ENCODE measurements at places on chromosomes 7 and 10.
A peak's percentile ranks its signal among the peaks of the same experiment; 100 is the strongest.

- peaks cover 8% of the 10 kb centered on the region for H3K4me1 ChIP-seq
- H3K4me3 ChIP-seq, result no peak overlapping the region
- H3K27ac ChIP-seq, result no peak overlapping the region
- H3K36me3 ChIP-seq, result peaks cover 2% of the 10 kb centered on the region
Observed at GRCh38 chr7:29569648-29570047, 6.0 kb downstream of the PRR15 start.

DNA sequence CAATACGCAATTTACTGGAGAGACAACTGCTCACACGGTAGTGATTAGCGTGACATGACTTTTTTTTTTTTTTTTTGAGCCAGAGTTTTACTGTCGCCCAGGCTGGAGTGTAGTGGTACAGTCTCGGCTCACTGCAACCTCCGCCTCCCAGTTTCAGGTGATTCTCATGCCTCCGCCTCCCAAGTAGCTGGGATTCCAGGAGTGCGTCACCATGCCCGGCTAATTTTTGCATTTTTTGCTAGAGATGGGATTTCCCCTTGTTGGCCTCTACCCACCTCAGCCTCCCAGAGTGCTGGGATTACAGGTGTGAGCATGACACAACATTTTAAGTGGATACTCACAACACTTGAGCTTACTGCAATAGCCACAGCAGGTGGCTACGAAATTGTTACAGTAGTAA lies 11.9 kb downstream of the ARL4A start:
- H3K4me1 ChIP-seq, result no peaks in the 10 kb centered on the region
- H3K36me3 ChIP-seq, result no peaks in the 10 kb centered on the region
- no peaks in the 10 kb centered on the region for H3K27me3 ChIP-seq
- H3K27ac ChIP-seq, result no peak overlapping the region
- H3K4me3 ChIP-seq, result no peak overlapping the region

GRCh38 chr10:68561865-68562649 lies 1.9 kb downstream of the TET1 start:
- H3K27me3 ChIP-seq, result peaks cover 78% of the 10 kb centered on the region
- H3K4me1 ChIP-seq, result peaks cover 23% of the 10 kb centered on the region
- H3K4me3 ChIP-seq, result peak overlapping the region; percentile 49
- H3K27ac ChIP-seq, result no peak overlapping the region
- DNase-seq, result no peak

GRCh38 chr10:110525349-110526260 lies 27.9 kb downstream of the DUSP5 start:
- no peaks in the 10 kb centered on the region for H3K36me3 ChIP-seq
- no peak overlapping the region for H3K27ac ChIP-seq
- peaks cover 29% of the 10 kb centered on the region for H3K4me1 ChIP-seq
- H3K27me3 ChIP-seq, result no peaks in the 10 kb centered on the region
- H3K4me3 ChIP-seq, result no peak overlapping the region

GRCh38 chr7:129468087-129468486 lies 33.9 kb downstream of the STRIP2 start:
- H3K27me3 ChIP-seq, result no peaks in the 10 kb centered on the region
- no peaks in the 10 kb centered on the region for H3K4me1 ChIP-seq
- H3K4me3 ChIP-seq, result no peak overlapping the region
- H3K27ac ChIP-seq, result no peak overlapping the region

DNA sequence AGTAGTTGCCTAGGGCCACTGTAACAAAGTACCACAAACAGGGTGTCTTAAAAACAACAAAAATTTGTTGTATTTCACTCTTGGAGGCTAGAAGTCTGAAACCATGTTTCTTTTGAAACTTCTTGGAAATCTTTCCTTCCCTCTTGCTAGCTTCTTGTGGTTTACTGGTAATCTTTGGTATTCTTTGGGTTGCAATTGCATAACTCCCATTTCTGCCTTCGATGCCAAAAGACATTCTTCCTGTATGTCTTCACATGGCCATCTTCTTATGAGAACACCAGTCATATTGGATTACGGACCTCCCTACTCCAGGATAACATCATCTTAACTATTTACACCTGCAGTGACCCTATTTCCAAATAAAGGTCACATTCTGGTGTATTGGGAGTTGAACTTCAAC lies 357.4 kb downstream of the PPP1R3A start:
- no peaks in the 10 kb centered on the region for H3K4me1 ChIP-seq
- H3K36me3 ChIP-seq, result no peaks in the 10 kb centered on the region
- no peak overlapping the region for H3K4me3 ChIP-seq
- no peak for DNase-seq
- no peak overlapping the region for H3K27ac ChIP-seq
- H3K27me3 ChIP-seq, result no peaks in the 10 kb centered on the region

DNA sequence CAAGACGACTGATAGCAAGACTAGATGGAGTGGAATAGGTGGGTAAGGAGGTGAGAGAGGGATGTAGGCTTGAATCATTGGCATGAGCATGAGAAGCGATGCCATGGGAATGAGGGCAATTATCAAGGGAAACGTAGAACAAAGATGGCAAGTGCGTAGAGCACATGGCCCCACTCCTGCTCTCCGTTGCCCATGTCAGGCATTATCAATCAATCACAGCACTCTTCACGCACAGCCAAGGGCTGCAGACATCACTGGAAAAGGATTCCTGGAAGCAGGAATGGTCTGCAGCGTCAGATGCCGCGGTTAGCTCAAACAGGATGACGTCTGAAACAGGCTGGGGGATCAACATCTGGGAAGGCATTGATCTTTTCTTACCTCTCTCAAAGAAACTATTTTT lies 25.6 kb upstream of the GALNTL5 start:
- peaks cover 26% of the 10 kb centered on the region for H3K27me3 ChIP-seq
- H3K36me3 ChIP-seq, result no peaks in the 10 kb centered on the region
- H3K27ac ChIP-seq, result no peak overlapping the region
- H3K4me1 ChIP-seq, result peaks cover 6% of the 10 kb centered on the region
- no peak overlapping the region for H3K4me3 ChIP-seq
- DNase-seq, result no peak

DNA sequence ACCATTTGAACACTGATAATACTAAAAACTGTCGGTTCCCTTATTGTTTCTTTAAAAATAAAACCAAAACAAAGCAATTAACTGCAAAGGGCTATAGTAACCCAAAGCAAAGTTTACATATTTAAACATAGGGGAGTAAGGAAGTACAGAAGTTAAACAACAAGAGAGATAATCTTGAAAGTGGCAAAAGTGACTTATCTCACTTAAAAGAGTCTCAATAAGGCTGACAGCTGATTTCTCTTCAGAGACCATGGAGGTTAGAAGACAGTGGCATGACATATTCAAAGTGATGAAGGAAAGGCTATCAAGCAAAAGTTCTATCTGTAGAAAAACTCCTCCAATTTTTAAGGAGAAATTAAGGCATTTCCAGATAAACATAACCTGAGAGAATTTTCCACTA lies 233.5 kb upstream of the HDAC9 start:
- H3K27ac ChIP-seq, result no peak overlapping the region
- no peaks in the 10 kb centered on the region for H3K27me3 ChIP-seq
- no peaks in the 10 kb centered on the region for H3K4me1 ChIP-seq
- no peaks in the 10 kb centered on the region for H3K36me3 ChIP-seq

DNA sequence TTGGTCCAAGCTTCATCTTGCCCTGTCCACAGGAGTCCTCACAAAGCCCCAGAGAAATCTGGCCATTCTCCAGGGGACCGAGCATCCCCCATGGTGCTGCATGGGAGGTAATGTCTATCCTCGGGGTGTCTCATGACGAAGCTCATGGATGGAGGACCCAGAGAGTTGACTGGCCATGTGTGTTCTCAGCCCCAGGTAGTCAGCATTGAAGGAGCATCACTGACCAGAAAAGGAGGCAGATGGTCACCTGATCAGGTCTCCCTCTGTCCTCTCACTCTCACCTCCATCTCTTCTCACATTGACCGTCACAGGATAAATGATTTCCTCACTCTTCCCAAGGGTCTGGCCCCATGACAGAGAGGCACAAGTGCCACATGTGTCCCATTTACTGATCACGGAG lies 33.4 kb upstream of the GDF10 start:
- no peak overlapping the region for H3K4me3 ChIP-seq
- no peaks in the 10 kb centered on the region for H3K27me3 ChIP-seq
- H3K4me1 ChIP-seq, result peaks cover 7% of the 10 kb centered on the region
- DNase-seq, result no peak

- no peak overlapping the region for H3K4me3 ChIP-seq
- no peaks in the 10 kb centered on the region for H3K36me3 ChIP-seq
- no peak for DNase-seq
- no peaks in the 10 kb centered on the region for H3K4me1 ChIP-seq
Observed at GRCh38 chr10:13219685-13220670, 14.2 kb downstream of the UCMA start.

DNA sequence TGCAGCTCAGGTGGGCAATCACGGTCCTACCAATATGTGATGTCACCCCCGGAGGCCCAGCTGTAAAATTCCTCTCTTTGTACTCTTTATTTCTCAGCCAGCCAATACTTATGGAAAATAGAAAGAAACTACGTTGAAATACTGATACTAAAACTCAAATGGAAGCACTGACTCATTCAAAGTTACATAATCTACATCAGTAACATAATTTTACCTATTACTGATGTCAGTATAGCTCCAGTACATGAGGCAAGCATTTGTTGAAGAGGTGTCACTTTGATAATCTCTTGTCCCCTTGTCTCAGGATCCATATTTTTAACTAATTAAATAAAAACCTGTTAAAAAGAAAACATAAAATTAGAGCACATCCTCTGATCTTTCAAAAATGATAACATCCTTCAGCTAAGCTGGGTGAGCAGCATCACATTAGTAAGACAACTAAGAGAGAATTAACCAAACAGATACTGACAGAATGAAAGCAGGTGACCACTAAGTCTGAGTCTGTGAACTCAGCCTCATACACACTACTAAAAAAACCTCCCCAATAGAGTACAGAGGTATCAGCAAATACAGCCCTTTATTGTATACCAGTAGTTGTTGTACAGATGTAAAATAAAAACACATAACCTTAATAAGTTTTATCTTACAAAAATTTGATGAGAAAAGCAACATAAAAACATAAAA lies 17.6 kb downstream of the SLC25A40 start:
- H3K4me1 ChIP-seq, result peaks cover 11% of the 10 kb centered on the region
- no peak overlapping the region for H3K27ac ChIP-seq
- DNase-seq, result no peak

DNA sequence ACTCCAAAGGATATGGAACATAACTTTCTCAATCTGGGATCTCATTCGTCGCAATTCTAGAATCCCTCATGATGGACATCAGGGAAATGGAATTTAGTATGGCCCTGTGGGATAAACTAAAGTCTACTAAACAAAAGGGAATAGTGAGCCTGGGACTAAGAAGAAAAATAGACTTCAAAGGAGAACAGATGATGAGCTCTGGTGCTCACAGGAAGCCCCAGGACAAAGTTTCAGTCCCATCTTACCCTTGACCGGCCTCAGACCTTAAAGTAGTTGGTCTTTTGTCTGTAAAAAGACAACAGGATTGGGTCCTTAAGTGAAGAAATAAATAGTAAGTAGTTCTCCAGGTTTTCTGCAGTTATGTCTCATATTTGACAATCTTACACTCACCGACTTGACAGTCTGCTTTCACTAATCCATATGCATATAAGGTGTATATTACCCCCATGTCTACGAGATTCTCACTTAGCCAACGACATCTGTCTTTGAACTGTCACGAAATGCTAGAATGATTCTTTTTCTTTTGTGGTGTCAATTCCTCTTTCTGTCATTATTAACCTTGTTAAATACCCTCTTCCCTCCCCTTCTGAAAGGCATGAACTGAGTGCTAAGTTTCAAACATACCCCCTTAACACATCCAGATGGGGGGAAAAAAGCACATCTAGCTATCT lies 10.9 kb upstream of the IKZF1 start:
- H3K27ac ChIP-seq, result no peak overlapping the region
- H3K4me3 ChIP-seq, result no peak overlapping the region
- H3K27me3 ChIP-seq, result no peaks in the 10 kb centered on the region

DNA sequence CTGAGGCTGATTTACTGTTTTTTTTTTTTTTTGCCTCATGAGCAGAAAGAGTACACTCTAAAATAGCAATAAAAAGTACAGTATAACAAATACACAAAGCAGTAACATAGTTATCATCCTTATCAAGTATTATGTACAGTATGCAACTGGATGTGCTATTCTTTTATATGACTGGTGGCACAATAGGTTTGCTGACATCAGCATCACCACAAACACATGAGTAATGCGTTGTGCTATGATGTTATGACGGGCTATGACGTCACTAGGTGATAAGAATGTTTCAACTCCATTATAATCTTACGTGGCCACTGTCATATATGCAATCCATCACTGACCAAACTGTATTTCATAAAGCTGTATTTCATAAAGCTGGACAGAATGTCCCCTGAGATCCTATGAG lies 189.2 kb upstream of the GLI3 start:
- H3K36me3 ChIP-seq, result no peaks in the 10 kb centered on the region
- no peak overlapping the region for H3K4me3 ChIP-seq

- H3K36me3 ChIP-seq, result peaks cover 2% of the 10 kb centered on the region
- H3K27me3 ChIP-seq, result no peaks in the 10 kb centered on the region
- peak overlapping the region; percentile 25 for H3K4me3 ChIP-seq
Observed at GRCh38 chr7:5477723-5478531, 54.3 kb upstream of the TNRC18 start.

- peaks cover 71% of the 10 kb centered on the region for H3K27me3 ChIP-seq
- H3K4me3 ChIP-seq, result no peak overlapping the region
- H3K36me3 ChIP-seq, result no peaks in the 10 kb centered on the region
- DNase-seq, result no peak
Observed at GRCh38 chr10:116740971-116741370, 1.4 kb downstream of the HSPA12A start.

- peak overlapping the region; percentile 88 for H3K27ac ChIP-seq
- peaks cover 8% of the 10 kb centered on the region for H3K27me3 ChIP-seq
- peaks cover 10% of the 10 kb centered on the region for H3K36me3 ChIP-seq
- no peak for DNase-seq
- peaks cover 48% of the 10 kb centered on the region for H3K4me1 ChIP-seq
Observed at GRCh38 chr10:59907918-59908807, 1.8 kb upstream of the CCDC6 start.

DNA sequence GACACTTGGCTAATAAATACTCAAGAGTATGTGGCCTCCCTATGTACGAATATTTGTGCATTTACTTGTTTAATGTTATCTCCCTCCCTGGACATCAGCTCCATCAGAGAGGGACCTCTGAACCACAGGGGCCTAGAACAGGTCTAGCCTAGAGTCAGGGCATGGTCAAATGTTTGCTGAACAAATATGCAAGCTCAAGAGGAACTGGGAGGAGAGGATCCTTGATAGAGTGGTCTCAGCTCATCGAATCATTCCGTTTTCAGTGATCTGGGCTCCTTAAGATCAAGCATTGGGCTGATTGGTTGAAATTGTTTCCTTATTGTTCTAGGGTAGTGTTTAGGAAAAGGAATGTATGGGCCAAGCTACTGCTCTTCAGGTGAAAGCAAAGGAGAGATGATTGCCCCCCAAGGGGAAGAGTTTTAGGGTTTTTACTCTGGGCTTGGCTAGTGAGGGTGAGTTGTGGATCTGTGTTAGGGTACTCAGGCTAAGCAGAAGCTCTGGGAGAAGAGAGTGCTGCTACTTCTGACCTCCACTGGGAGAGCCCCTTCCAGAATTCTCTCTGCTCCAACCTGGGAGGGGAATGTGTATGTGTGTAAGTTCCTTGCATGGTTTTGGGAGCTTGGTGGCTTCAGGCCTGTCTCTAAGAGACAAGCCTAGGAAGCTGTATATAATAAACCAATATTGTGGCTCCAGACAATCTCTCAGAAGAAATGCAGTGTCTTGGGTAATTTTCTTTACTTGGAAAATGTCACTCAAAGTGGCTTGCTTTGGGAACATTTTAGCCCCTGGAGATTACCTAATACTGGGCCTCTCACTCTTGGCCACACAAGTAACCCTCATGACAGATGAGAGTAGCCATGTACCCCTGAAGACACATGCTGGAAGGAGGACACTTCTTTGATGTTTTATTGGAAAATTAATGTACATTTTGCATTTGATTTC lies 110.0 kb downstream of the EMX2 start:
- H3K4me1 ChIP-seq, result no peaks in the 10 kb centered on the region
- H3K27ac ChIP-seq, result no peak overlapping the region
- DNase-seq, result no peak

GRCh38 chr10:132460691-132461090 lies 63.7 kb downstream of the PWWP2B start:
- DNase-seq, result no peak
- H3K4me3 ChIP-seq, result no peak overlapping the region
- H3K4me1 ChIP-seq, result no peaks in the 10 kb centered on the region
- H3K27me3 ChIP-seq, result no peaks in the 10 kb centered on the region

Measured in central memory CD8-positive, alpha-beta T cell (primary cell).